ENCODE measurements at places on chromosomes 2 and 18.

- DNase-seq, result no peak
Measured at GRCh38 chr2:233419602-233420391, 65.5 kb downstream of the DGKD start.

GRCh38 chr2:20744366-20745335 is 77.7 kb downstream of the GDF7 start:
- DNase-seq, result no peak

DNA sequence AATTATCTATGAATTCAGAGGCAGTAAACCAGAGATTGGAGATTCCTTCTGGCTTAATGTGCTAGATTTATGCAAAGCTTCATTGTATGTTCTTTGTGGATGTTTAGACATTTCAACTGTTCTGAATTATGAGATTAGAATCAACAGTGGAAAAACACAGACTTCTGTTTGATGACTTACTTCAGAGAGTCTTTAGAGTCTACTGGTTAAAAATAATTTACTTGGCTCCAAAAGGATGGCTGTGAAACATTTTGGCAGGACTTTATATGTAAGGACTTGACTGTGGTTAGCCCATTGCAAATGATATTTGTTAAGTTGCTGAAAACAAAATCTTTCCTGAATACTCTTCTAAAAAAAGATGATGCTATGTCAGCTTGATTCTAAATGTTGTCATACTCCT is 25.5 kb upstream of the LRRC30 start:
- no peak for DNase-seq

- DNase-seq, result no peak
Measured at GRCh38 chr2:166060191-166060590, 67.6 kb downstream of the SCN1A start.

DNA sequence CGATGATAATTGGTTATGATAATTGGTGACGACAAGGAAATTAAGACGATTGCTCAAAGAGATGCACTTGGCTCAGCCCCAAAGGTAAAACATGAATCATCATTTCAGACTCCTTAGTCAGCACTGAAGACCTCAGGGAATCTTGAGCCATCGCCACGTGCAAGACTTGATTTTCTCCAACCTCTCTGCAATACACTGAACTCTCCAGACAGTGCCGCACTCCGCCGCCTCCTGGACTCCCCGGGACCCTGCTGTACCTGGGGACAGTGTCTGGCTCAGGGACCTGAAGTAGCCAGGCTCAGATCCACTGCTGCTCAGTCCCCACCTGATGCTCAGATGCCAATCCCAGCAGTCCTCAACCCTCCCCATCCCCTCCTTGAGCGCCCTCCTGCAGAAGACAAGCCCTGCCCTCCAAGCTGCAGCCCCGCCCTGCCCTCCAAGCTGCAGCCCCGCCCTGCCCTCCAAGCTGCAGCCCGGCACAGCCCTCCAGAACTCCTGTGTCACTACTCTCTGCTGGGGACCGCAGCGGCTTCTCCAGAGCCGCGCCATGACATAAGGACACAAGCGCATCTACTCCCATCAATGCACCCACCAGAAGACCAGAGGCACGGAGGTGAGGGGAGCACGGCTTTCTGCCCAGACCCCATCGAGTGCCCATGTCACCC is 1.1 kb downstream of the TMEM18 start:
- no peak for DNase-seq

DNA sequence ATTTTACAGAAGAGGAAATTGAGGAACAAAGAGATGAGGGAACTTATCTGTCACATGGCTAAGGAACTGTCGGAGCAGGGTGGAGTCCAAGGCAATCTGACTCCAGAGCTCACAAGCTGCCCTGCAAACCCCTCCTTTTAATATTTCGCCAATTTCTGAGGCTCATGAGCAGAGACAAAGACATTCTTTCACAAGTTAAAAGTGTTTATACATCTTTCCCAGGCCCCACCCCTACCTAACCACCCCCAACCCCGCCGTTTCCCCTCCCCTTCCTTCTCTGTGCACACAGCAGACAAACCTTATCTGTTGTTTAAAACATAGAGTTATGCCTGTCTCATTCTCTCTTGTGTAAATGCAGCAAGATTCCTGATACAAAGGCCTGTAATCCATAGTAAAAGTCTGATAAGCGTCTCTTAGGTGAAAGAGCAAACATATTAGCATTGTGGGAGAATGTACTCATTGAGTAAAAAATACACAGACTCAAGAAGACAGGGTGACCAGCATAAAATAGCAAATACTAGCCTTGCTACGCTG is 44.3 kb downstream of the EPHA4 start:
- DNase-seq, result peak; percentile 11

DNA sequence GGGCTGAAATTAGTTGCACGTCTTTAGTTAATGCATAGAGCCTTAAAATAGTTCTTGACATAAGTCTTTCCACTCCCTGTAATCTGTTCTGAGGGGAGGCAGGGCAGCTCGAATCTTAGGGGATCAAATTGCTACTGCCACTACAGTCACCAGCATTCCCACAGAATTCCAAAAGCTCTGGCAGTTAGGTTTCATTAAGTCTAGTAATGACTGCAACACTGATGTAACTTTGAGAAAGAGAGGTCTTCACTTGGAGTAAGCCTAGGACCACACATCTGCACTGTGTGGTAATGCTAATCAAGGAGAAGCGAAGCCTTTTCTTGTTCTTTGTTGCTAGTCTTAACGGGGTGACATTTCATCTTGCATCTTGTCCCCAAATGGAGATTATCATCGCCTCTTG is 19.3 kb upstream of the NCK2 start:
- DNase-seq, result no peak

DNA sequence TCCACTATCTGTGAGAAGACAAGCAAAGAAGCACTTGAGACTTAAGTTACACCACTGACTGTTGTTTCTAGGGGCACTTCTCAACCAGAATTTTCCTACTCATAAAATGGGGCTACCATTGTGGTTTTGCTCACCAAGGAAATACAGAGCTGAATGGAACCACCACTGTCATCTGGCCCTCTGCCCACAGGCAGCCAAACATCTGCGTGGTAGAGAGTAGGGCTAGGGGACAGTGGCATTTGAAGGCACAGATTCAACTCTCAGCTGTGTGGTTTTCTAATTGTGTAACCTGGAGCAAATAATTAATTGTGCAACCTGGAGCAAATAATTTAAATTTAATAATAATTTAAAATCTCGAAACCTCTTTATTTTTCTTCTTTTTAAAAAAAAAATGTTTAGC is 79.6 kb downstream of the PDE11A start:
- peak; percentile 1 for DNase-seq

DNA sequence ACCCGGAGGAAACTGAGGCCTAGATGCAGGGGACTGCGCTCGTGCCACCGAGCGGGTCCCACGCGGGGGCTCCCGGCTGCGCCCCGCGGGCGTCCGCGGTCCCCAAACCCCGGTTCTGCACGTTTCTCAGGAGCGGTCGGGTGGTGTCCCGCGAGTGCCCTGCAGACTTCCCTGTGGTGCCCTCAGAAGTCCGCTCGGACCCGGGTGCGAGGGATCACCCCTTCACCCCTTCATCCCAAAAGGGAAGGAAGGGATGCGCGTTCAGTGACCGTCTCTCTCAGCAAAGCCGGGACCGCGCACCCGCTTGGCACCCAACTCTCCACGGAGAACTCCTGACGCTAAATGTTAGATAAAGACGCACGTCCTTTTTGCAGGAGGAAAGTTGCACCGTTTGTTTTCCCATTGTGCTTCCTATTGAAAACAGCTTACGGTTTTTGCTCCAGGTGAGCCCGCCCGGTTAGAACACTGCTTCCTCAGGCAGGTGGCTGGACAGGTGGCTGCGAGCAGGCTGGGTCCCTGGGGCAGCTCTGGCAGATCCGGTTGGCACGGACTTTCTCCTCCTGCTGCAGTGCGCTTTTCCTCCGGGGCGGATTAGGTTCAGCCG is 779 bp downstream of the DGKD start:
- DNase-seq, result peak; percentile 49

- DNase-seq, result no peak
Measured at GRCh38 chr2:24893934-24894333, 26.1 kb downstream of the ADCY3 start.

GRCh38 chr2:169105476-169105875 is 36.1 kb downstream of the DHRS9 start:
- DNase-seq, result peak; percentile 37

DNA sequence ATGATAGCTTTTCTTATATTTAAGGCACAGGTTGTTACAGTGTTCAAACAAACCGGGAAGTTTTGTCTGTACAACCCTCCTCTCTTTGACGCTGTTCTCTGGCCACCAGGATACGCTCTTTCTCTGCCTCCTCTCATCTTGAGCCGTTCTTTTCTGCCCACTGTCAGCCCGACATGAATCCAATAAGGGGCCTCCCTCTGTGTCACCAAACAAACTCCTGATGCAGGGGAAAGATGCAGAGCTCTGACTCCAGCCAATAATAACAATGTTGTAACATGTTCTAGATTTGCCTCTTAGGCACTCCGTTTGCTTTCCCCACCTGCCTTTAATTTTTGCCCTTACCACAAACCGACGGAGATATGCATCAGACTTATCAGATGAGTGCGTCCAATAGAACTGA is 449.3 kb downstream of the SLC4A3 start:
- DNase-seq, result no peak

- no peak for DNase-seq
Measured at GRCh38 chr2:238129166-238130010, 9.1 kb upstream of the KLHL30 start.

DNA sequence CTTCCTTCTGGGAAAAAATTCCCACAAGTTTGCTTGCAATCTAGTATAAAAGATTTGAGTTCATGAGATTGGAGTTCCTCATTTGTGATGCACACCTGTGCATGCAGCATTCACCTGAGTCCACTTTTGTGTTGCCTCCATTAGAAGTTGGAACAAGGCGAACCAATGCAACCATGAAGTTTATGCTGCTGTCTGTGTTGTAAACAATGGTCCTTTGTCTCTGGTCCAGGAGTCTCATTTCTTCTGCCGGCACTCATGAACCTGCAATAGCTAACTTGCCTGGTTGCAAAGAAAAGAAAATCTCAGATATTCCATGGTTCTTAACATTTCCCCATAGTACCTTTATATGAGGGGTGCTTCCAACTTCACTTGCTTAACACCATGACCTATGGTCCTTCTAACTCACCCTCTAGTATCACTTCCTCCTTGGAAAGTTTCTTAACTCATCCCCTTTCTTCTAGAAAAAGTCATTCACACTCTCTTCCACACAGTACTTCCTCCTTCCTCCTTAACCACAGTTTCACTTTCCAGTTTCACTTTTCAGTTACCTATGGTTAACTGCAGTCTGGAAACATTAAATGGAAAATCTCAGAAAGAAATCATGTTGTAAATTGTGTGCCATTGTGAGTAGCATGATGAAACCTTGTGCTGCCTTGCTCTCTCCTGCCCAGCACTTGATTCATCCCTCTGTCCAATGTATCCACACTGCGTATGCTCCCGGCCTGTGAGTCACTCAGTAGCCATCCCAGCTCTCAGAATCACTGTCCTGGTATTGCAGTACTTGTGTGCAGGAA is 128.8 kb upstream of the TRIB2 start:
- DNase-seq, result peak; percentile 30

DNA sequence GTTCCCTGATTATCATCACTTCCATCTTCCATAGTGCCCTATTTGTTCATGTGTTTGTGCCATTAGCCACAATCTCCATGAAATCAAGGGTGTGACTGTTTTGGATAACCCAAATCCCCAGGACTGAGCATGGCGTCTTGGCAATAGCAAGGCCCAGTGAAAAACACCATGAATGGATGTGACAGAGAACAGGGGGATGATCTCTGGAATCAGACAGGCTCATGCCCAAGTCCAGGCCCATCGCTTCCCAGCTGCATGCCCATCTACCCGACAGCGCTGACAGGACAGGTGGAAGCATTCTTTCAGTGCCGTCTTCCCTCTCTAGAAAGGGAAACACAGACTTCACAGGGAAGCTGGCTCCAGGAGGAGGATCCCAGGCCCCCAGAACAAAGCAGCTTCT is 50.0 kb downstream of the HDLBP start:
- DNase-seq, result no peak

- DNase-seq, result no peak
Measured at GRCh38 chr2:23513872-23514793, 129.2 kb downstream of the KLHL29 start.

DNA sequence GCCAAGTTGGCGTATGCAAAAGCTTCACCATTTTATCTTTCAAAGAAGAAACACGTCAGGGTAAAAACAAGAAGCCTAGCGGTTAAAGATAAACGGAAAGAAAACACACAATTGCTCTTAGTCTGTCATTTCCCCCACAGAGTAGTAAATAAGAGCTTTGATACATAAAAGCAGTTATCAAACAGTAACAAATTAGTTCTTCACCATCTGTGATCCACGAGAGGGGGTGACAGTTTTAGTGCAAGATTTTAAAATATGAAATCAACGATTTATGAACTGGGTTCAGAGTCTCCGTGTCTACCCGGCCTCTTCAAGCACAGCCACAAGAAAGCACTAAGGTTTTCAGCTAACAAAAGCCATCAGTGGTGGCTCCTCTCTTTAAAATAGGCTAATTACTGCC is 703.9 kb upstream of the ID2 start:
- DNase-seq, result no peak

- DNase-seq, result peak; percentile 40
Measured at GRCh38 chr2:73203055-73203681, 794 bp downstream of the NOTO start.

DNA sequence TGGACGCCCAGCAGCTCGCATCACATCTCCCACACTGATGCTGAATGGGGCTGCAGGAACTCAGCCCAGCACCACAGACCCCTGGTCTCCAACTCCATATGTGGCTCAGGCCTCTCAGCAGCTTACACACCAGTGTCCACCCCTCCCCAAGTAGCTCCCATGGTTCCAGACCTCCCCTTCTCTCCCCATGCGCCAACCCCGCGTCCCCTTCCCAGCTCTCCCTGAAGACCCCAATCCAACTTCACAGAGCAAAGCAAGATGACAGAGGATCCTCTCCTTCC is 188.9 kb downstream of the SH3BP4 start:
- no peak for DNase-seq

DNA sequence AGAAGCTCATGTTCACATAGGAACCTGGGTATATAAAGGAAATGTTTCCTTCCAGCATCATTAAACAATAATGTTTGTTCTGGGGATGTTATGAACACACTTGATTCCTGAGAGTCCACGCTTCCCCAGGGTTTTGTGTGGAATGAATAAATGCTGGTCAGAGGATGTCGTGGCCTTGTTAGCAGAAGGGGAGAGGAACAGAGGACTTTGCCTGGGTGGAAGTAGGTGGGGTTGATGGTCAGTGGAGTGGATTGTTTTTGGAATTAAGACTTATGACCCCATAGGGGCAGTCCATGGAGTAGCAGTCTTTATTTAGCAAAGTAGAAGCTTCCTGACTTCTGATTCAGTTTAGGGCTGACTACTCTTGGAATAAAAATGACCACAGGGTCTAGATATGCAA is 139.6 kb downstream of the MYO1B start:
- DNase-seq, result no peak

GRCh38 chr18:46468426-46469180 is 188.4 kb downstream of the LOXHD1 start:
- no peak for DNase-seq

DNA sequence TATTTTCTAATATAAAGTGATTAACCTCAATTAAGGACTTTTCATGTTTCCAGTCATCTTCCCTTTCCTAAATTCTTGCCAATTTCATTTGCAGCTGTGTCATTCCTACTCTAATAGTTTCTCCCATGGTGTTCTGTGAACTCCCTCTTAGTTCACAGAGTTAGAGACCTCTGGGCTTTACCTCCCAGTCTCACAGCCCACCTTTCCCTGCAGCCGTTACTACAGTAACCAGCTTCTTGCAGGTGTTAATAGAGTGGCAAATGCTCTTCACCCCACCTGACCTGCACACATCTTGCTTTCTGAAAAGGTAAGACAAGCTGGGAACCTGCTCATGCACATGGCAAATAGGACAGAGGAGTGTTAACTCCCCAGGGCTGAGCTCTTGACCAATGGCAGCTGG is 250.1 kb downstream of the FBXO15 start:
- no peak for DNase-seq
